Ovary (tissue), 10 donors: ENCODE measurements at places on chromosomes 12 and 14. TPM values are rescaled to one million over a fixed set of nuclear protein-coding genes. Genes with fewer than 3 reads are reported as not detected.

DNA sequence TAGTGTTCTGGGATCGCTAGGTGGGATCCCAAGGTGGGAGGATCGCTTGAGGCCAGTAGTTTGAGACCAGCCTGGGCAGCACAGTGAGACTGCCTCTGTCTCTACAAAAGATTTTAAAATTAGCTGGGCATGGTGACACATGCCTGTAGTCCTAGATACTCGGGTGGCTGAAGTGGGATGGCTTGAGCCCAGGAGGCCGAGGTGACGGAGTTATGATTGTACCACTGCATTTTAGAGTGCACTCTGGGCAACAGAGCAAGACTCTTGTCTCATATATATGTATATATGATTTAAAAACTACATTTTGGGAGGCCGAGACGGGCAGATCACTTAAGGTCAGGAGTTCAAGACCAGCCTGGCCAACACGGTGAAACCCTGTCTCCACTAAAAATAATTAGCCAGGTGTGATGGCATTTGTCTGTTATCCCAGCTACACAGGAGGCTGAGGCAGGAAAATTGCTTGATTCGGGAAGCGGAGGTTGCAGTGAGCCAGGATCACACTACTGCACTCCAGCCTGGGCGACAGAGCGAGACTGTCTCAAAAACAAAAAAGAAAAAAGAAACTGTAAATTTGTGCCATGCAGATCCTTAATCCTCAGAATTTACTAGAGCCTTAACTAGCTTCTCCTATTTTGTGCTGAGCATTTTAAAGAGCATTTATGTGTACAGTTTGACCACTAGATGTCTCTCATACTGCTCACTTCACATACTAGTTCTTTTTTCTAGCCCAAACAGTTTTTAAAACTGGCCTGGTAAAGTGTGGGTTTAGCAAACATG, 114.8 kb downstream of the MON2 start:
- no peak for DNase-seq

GRCh38 chr12:28938581-28939235, 210.4 kb upstream of the FAR2 start:
- no peak for DNase-seq

- no peak for DNase-seq
These were observed 216.9 kb downstream of the NTF3 start for GRCh38 chr12:5648692-5649359.

DNA sequence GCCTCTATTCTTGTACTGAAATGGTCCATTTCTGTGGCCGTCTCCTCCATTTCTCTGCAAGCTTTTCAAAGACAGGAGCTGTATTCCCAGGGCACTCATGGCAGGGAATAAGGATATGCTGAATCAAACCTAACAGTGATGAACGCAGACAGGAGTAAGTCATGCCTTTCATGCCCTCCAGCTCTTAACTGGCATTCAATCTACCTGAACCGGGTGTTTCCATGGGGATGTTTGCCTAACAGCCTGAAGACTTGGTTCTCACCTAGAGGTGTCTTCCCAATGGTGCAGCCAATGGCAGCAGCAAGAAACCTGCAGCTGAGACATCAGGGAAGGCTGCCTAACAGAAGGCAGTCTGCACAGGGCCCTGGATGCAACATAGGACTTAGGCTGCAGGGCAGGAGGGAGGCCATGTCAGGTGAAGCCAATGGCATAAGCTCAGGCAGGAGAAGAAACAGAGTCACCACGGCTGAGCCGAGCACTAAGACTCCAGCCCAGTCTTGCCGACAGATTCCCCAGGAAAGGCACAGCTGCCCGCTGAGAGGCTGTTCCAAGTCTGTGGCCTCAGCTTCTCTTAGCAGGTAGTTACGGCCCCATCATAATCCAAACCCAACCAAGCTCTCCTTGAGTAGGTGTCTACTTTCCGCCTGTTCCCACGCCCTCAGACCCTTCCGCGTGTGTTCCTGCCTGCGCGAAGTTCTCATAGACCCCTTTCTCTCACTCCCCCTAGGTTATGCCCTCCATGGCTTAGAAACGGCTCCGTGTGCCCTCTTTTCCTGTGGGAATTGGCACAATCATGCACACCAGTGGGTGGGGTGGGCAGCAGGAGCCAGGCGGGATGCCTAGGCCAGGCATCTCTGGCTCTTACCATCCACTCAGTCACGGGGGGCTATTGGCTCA, 44.1 kb downstream of the VWF start:
- DNase-seq, result no peak

GRCh38 chr14:35045798-35046047, 349 bp upstream of the FAM177A1 start:
- DNase-seq, result no peak

- peak; percentile 96 for DNase-seq
These were observed 1.8 kb upstream of the NAB2 start for GRCh38 chr12:57087010-57087690.

GRCh38 chr14:57049848-57050247, 218.9 kb downstream of the EXOC5 start:
- DNase-seq, result no peak

GRCh38 chr12:51593539-51593938, 2.5 kb downstream of the SCN8A start:
- DNase-seq, result no peak

GRCh38 chr14:103281496-103282231, 52.4 kb upstream of the EIF5 start:
- DNase-seq, result peak; percentile 76

DNA sequence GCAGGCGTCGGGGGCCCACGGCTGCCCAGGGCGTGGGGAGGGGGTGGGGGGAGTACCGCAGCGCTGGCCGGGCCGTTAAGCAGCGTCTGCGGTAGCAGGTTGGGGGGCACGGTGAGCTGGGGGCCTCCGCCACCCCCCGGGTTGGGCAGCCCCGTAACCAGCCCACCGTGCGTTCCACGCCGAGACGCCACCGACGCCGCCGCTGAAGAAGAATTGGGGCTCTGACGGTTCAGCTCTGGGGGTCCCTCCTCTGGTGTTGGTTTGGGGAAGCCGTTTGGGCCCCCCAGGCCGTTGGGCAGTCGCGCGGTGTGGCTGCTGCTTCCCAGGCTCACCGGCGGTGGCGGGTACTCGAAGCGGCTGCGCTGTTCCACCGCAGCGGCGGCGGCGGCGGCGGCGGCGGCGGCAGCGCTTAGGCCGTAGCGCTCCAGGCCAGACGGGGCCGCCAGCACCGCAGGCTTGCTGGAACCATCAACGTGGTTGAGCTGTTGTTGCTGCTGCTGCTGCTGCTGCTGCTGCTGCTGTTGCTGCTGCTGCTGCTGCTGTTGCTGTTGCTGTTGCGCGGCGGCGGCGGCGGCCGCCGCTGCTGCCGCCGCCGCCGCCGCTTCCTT, 1.5 kb downstream of the IRF2BPL start:
- DNase-seq, result peak; percentile 73

GRCh38 chr12:75116646-75117198, 92.9 kb downstream of the KCNC2 start:
- DNase-seq, result no peak

DNA sequence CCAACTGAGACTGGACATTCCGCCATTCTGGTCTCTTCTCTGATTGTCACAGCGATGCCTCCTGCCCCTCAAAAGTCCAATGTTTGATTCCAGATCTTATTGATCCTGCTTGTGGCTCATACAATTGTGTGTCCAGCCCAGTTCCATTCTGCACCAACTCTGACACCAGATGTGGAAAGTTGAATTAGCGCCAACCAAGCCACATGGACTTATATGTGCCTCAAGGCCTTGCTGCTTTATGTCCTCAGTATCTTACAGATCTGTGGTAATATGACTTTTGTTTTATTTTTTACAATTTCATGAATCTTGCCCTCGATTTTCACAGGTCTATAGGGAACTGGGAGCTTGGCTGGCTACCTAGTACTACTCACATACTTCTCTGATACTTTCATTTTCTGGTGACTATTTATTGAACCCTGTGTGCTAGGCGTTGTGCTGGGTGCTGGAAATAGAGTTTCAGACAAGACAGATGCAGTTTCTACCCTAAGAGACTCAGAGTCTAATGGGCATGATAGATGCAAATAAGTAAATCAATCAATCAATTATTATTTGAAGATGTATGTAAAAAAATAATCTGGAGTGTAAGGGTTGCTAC, 472.0 kb downstream of the TMTC2 start:
- DNase-seq, result no peak

DNA sequence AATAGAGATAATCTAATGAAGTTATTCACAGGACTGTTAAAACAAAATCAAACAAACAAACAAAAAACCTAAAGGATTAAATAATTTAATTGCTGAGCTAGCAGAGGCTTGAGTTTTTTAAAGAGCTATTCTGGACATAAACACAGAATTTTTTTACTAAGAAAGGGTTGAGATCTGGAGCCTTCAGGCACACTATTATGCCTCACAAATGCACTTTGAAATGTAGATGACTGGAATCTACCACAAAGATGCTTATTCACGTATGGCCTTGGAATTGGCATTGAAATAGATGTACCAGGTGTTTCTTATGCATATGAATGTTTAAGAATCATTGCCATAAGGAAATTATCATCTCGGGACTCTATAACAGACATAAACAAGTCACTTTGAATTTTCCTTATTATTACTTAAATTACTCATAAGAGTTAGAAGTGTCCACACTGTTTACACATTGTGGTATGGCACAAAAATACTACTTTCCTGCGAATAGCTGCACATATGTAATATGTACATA, 21.6 kb downstream of the PUS7L start:
- DNase-seq, result no peak

DNA sequence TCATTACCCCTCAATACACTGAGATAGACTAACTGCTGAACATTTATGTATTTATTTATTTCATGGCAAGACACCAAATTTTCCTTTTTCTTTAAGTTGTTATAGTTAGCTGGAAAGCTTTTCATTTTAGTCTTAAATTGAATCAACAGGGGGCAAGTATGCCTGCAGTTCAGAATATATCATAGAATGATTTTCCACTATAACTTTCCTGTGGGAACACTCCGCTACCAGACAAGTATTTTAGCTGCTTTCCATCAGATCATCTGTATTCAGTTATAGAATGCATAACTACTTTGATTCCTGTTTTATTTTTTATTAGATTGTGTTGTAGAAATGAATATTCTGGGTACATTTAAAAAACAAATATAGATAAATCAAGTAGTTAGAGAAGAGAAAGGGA, 102.0 kb downstream of the SLC6A15 start:
- no peak for DNase-seq

DNA sequence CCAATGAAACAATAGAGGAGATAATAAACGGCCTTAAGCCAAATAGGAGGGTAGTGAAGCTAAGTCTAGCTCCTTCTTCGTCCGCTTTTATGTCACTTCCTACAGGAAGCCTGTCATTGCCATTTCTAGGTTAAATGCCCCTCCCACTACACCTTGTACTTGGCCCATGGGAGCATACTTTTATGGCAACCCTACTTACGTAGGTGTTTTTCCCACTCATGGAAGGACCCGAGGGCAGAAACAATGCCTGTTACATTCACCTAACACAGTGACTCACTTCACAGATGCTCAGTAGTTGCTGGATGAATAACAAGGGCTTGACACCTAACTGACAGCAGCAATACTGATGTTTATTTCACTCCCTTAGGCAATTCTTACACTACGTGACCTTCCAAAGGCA, 44.5 kb downstream of the ALKBH1 start:
- DNase-seq, result no peak

DNA sequence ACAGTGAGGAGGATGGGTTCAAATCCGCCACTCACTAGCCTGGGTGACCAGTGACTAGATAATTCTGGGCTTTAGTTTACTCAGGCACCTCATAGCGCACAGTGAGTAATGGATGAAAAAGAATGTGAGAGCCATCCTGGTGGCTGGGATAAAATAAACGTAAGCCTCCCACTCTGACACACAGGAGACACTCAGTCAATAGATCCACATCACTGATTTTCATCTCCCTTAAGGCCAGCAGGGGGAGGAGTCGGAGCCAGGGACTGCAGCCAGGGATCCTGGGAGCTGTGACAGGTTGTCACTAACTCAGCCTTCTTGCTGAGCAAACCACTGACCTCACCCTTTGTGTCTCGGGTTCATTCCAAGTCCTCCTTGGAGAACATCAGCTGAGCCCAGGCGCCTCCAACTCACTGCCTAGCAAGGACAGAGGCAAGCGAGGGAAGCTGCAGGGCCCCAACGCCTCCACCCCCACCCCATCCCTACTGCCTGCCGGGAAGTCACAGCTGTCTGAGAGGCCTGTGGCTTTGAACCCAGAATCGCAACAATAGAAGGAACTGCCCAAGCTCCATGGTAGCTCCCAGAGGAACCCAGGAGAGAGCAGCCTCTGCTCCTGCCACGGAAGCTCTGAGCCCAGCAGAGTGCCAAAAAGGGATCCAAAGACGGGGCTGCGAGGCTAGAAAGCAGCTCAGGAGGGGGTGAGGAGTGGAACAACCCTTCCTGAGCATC, 30.7 kb downstream of the PXN start:
- DNase-seq, result peak; percentile 54

DNA sequence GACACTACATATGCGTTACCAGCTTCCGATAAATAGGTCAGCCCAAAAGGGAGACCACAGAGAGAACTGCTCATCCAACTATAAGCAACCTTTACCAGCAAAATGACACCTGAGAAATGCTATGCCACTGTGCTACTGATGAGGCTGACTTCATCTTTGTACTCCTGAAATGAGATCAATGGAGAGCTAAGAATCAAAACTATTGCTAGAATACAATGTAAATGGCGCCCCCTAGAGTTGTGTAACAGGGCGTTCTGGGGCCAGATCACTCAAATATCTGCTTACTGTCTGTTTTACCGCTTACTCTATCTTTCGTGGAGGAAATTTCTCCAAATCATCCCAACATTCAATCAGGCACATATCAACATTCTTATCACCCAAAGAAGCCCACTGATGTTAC, 4.6 kb downstream of the ZNF384 start:
- DNase-seq, result no peak

GRCh38 chr12:43795716-43796280, 10.3 kb downstream of the TWF1 start:
- DNase-seq, result no peak

DNA sequence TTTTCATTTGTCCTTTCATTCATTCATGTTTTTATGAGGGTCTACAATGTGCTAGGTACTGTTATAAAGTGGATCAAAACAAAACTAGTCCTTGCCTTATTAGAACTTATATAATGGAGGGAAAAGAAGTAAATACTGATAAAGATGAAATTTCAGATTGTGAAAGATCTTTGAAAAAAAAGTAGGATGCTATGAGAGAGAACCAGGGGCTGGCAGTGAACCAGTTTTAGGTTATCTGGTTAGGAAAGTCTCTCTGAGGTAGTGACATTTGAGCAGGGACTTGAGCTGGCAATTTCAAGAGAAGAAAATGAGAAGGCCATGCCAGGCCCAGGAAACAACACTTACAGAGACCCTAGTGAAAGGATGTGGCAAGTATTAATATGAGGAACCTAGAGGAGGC, 57.3 kb upstream of the E2F7 start:
- no peak for DNase-seq

TBX5 gene
- not detected for total RNA-seq

GRIN2B gene
- 0.10 TPM for total RNA-seq

OTX2 gene
- not detected for total RNA-seq

HCAR2 gene
- 0.28 TPM for total RNA-seq

CDCA4 gene
- total RNA-seq, result 8.2 TPM

CLEC2A gene
- total RNA-seq, result not detected

P2RX2 gene
- total RNA-seq, result 0.45 TPM

FAM161B gene
- total RNA-seq, result 16.3 TPM

CFAP54 gene
- total RNA-seq, result 2.1 TPM
